ENCODE measurements at places on chromosomes 2 and 18.
A peak's percentile ranks its signal among the peaks of the same experiment; 100 is the strongest.

GRCh38 chr2:24886691-24887304 lies 33.2 kb downstream of the ADCY3 start:
- peak; percentile 75 for DNase-seq

DNA sequence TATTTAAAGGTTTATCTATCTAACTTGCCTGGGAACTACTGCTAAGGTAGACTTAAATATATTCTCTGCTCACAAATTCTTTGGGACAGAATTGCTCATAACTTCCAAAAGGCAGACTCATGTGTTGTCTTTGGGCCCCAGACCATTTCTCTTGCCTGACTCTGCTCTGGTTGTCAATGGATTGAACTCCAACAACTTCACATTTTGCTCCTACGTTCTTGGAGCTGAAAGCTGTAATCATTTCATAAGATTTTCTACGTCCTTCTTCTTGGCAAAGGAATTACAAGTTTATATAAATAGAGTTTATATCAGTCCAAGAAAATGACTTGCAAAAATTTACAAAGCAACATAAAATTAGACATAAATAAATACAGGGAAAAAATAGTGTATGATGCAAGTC lies 32.9 kb upstream of the PPM1B start:
- DNase-seq: peak; percentile 76

GRCh38 chr2:239279508-239280295 lies 121.1 kb downstream of the HDAC4 start:
- peak; percentile 13 for DNase-seq

DNA sequence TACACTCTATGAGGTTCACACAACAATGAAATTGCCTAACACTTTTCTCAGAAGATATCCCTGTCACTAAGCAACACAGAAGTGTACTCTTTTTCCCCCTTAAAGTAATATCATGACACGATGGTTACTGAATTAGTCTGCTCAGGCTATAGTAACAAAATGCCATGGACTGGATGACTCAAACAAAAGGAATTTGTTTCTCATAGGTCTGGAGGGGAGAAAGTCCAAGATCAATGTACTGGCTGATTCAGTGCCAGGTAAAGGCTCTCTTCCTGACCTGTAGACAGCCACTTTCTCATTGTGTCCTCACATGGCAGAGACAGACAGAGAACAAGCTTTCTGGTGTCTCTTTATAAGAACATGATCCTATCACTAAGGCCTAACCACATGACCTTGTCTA lies 211.9 kb downstream of the RBM43 start:
- peak; percentile 61 for DNase-seq

DNA sequence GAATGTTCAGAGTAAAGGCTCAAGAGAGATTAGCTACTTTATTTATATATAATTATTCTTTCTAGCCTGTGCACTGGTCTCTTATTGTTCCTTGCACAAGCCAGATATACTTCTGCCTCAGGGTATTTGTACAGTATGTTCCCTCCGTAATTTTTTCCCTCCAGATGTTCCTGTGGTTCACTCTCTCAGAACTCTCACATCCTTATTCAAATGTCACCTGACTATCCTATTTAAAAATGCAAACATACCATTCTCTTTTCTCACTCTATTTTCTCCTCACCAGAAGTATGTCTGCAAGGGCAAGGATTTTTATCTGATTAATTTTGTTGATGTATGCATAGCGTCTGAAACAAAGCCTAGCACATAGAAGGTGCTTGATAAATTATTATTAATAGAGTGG lies 64.0 kb upstream of the CERS6 start:
- peak; percentile 4 for DNase-seq

DNA sequence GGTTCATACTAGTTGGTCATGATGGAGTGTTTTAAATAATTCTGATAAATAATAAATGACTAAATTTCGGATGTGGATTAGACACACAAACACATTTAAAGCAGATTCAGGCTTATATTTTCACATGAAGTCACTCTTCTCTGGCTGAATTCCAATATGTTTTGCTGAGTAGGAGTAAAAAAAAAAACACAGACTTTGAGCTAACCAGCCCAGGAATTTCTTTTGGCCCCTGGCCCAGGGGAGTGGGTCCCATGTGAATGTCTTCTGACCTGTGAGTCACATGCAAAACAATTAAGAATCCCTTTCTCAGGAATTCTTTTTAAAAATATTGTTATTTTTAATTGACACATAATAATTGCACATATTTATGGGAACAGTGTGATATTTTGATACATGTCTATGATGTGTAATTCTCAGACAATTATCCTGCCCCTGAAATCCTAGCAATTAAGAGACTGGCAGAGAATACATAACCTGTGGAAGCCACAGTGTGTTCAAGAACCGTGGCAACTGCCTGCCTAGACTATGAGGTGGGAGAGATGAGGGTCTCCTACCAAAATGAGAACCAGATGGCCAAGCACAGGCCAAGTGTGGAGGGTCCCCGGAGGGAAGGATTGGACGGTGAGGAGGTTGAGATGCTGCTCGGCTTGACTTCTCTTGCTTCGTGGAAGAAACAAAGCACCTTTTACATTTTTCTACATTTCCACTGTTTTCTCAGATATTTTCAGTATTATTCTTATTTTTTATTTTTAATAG lies 236.4 kb downstream of the PIEZO2 start:
- DNase-seq: peak; percentile 37

- no peak for DNase-seq
Observed at GRCh38 chr18:5103693-5104092, 93.4 kb downstream of the AKAIN1 start.

- no peak for DNase-seq
Observed at GRCh38 chr18:13369756-13370510, 151.4 kb downstream of the LDLRAD4 start.

DNA sequence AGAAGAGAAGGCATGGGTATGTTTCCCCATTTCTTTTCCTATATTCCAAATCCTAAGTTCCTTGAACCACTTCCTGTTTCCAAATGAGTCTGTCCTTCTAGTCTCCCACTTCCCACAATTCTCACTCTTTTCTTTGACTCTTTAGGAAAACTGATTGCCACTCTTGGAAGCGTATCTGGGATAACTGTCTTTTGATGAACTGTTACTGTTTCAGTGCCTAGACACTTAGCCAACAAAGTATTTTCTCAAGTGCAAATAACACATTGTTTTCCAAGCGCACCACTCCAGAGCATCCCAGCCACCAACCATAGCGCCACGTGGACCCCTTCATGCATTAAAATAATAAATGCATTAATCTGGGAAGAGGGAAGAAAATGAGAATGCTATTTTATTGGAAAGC lies 342.8 kb downstream of the MTX2 start:
- DNase-seq: no peak

- peak; percentile 80 for DNase-seq
Observed at GRCh38 chr2:98909317-98910211, 26.5 kb downstream of the CRACDL start.

DNA sequence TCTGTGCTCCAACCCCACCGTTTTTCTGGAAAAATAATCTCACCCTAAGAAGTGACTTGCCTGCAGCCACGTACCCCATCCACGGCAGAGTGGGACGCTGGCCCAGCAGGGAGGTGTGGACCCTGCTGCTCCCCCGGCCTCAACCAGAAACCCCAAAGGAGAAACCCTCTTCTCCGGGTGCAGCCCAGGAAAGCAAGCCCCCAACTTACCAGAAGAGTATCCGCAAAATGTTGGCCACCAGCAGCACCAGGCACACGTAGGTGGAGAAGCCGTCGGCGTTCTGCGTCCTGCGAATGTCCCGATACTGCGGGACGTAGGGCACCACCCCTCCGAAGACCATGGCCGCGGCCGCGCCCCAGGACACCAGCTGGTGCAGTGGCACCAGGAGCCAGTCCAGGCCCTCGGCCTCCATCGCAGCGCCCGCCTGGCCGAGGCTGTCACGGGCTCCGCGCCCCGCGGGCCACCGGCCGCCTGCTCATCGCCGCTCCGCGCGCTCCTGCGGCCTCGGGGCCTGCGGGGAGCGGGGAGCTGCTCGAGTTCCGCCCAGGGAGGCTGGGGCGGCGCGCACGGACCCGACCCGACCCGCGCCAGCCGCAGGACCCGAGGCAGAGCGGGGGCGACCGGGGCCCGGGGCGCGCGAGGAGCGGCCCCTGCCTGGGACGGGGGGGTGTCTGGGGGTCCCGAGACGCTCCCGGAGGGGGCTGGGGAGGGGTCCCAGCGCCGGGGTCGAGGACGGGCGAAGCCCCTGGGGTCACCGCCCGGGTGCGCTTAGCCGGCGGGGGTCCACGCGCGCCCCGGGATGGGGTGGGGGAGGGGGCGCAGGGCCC lies 725 bp downstream of the SLC66A2 start:
- peak; percentile 49 for DNase-seq

GRCh38 chr2:232513353-232513752 lies 6.8 kb upstream of the PRSS56 start:
- no peak for DNase-seq

DNA sequence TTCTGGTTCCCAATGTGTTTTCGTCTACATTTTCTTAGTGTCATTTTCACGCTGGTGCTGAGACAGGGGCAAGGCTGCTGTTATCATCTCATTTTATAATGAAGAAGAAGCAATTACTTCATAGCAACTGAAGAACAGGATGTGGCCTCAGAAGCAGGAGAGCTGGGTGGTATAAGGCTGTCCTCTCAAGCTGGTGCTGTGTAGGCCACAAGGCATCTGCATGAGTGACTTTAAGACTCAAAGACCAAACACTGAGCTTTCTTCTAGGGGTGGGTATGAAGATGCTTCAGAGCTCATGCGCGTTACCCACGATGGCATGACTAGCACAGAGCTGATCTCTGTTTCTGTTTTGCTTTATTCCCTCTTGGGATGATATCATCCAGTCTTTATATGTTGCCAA lies 7.3 kb downstream of the IL36G start:
- DNase-seq: no peak

GRCh38 chr18:24628326-24628725 lies 167.9 kb downstream of the HRH4 start:
- DNase-seq: no peak

GRCh38 chr2:26442707-26443106 lies 35.2 kb downstream of the OTOF start:
- no peak for DNase-seq

GRCh38 chr2:160338901-160339685 lies 139.0 kb upstream of the ITGB6 start:
- DNase-seq: peak; percentile 35

- no peak for DNase-seq
Observed at GRCh38 chr2:128475427-128476211, 157.0 kb upstream of the HS6ST1 start.

DNA sequence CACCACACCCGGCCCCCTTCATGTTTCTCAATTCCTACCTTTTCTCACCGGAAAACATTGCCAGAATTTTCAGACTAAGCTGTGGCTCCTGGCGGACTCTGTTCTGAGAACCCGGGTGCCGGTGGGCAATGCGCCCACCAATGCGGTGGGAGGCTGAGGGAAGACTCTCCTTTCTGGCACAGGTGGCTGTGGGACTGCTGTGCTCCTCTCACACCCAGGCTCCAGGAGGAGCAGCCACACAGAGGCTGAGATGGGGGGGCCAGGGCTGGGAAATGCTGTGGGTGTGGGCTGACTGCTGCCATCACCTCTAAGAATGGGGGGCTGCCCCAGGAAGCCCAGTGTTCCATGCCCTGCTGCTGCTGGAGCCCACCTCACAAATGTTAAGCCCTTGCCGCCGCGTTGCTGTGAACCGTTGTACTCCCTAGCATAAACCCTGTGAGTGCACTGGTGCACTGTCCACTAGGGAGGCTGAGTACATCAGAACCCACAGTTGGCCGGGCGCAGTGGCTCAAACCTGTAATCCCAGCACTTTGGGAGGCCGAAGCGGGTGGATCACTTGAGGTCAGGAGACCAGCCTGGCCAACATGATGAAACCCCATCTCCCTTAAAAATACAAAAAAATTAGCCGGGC lies 152.6 kb downstream of the LDLRAD4 start:
- DNase-seq: no peak

DNA sequence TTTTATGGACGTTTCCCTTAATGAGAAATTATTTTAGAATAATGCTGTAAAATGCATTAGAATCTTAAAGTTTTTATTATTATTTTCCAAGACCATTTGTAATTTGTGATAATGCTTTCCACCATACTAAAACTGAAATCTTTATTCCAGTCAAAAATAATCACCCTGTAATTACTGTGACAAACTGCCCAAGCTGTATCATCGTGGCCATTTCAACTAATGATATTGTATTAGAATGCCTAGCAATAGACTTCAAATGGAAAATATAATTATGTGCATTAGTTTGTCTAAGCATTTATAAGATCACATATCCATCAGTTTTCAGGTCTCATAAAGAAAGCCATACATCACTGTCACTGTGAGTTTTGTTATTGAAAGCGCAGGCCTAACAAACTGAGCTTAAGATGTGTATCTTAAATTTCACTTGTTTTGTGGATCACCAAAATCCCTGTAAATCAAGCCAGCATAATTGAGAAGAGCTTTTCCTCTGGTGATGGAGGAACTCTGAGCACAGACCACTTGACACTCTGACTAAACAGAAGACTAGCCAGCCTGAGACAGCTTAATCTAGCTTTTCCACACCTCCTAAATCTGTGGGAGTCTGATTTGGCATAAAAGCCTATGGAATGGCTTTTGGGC lies 1312.2 kb upstream of the ACVR2A start:
- DNase-seq: no peak

GRCh38 chr2:10876963-10877362 lies 34.8 kb upstream of the KCNF1 start:
- DNase-seq: no peak

DNA sequence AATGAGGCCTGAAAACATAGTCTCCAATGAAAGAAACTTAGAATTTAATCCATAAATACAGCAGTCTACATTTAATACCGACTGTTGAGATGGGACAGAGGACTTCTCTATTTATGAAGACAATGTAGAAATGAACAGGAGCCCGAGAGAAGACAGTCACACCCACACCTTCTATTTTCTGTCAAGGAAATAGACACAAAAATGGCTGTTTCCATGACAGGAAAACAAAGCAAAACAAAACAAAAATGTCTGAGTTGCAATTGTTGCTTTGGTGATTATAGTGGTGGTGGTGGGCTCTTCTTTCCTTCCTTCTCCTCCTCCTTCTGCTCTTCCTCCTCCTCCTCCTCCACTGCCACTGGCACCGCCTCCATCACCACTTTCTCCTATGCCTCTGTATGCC lies 72.3 kb upstream of the CCDC68 start:
- DNase-seq: no peak

- DNase-seq: no peak
Observed at GRCh38 chr2:15617778-15618448, 26.2 kb downstream of the DDX1 start.

DNA sequence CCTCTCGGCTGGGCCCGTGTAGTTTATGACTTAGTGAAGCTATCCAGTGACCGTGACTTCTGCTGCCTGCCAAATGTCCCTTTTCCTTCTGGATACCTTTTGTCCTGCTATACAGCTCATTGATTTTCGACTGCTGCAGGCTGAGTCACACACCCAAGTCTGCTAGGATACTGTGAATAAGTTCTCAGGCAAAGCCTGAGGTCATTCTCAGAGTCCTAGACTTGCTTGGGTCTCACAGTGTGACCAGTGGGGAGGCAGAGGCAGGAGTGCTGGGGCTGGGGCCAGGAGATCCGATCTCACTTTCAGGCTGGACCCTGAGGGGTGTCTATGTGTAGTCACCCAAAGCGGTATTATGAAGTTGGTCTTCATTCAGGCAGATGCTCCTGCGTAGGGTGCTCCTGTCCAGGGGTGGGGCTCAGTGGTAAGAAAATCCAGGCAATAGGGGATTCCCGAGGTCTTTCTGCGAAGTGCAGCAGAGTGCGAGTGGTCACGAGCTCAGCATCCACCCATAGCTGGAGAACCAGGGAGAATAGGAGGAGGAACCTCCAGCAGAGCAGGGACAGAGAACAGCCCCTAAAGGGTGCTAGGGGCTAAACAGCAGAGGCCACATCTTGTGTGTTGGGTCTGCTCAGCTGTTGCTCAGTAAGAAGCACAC lies 268.6 kb upstream of the NCKAP5 start:
- peak; percentile 32 for DNase-seq

GRCh38 chr2:152468899-152469692 lies 134.1 kb downstream of the FMNL2 start:
- peak; percentile 18 for DNase-seq

GRCh38 chr18:582465-582864 lies 2.3 kb downstream of the CETN1 start:
- DNase-seq: no peak

Measured in EH (cell line).